ENCODE measurements at places on chromosomes 12 and 14.
A peak's percentile ranks its signal among the peaks of the same experiment; 100 is the strongest.

DNA sequence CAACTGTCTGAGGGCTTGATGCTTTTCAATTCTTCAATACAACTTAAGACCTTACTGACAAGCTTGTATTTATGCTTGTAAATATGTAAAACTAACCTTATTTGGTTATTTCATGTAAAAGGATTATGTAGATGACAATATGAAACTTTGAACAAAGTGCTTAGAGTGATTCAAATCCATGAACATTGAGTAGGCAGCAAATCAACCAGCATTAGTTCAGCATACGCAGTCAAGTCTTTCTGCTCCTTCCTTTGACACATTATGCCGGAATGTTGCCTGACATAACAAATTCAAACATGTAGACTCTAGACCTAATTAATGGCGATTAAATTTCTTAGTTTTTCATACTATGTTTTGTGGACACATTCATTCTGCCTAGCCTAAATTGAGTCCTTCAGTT, 105.2 kb downstream of the FGD4 start:
- DNase-seq, result no peak

DNA sequence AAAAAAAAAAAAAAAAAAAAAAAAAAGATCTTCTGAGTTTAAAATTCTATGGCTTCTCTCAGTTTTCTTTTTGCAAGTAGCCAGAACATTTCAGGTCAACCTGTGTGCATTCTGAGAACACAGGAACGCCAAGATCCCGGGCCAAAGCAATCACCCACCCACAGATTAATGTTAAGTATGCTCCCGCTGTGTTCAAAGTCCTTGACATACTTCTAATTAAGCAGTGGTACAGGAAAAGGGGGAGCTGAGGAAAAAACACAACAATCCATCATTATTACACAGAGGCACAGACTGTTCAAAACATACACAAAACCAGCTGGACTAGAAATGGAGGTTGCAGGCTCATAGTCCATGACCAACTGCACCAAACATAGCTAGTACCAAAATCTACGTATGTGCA, 2.8 kb downstream of the FBXO21 start:
- no peak for DNase-seq

- no peak for DNase-seq
Measured at GRCh38 chr14:39080886-39081285, 22.1 kb downstream of the SEC23A start.

- DNase-seq, result peak; percentile 33
Measured at GRCh38 chr14:80956922-80957321, 1.5 kb downstream of the TSHR start.

DNA sequence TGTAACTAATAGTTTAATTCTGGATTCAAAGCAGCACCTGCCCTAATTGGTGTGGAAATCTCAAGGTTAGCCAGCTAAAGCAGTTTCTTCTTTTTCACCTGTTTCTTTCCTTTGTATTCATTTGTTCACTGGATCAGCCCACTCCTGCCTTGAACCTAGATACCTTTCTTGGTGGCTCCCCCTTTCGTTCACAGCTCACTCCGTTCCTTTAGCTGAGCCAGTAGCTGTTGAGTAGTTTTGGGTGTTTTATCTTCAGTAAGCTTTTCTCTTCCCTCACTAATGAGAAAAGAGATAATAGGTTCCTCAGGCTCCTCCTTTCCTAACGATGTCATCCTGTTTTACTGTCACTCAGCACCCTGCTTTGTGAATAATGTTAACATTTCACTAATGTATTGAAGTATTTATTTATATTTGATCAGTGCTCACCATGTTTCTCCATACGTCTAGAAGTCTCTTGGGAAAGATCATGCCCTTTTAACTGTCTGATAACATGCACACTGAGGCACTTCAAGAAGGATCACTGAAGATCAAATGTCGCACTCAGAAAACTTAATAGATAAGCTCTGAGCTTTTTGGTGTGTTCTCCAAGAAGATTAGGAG, 121.1 kb downstream of the TGFB3 start:
- DNase-seq, result no peak

DNA sequence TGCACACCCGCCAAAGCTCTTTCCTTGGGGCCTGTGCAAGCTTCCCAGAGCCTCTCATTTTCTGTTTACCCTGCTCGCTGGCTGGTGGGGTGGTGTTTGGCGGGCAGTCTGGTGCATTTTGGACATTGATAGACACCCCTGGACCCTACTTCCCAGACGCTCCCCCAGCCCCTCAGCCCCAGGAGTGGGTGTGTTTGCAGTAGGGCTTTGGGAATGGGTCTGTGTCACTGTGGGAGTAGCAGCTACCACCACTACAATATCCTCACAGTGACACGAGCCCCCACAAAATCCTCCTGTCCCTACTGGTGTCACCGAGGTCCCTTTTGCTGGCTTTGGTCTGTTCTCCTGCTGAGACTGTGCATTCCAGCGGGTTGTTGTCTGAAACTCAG, 371.3 kb downstream of the TMEM121 start:
- no peak for DNase-seq

- DNase-seq, result peak; percentile 38
Measured at GRCh38 chr12:55041345-55042055, 21.7 kb downstream of the NEUROD4 start.

- no peak for DNase-seq
Measured at GRCh38 chr12:95815632-95816212, 25.2 kb upstream of the NTN4 start.

GRCh38 chr14:55912344-55912743, 205.9 kb upstream of the PELI2 start:
- DNase-seq, result no peak

DNA sequence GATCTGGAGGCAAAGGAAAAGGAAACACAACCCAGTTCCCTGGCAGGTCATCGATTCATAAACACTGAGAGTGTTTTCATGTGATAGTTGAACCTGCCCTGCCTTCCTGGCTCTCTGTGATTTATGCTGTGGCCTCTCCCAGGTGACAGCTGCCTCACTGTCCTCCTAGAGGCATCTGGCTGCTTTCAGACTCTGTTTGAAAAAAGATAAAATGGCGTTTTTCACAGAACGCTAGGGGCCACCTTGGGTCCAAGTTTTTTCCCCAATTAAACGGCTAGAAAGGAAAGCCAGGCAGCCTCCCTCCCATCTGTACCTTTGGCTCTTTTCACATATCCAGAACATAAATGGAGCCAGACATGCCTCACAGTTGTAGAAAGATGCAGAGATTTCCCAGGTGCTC, 252.6 kb upstream of the CCDC196 start:
- DNase-seq, result no peak

DNA sequence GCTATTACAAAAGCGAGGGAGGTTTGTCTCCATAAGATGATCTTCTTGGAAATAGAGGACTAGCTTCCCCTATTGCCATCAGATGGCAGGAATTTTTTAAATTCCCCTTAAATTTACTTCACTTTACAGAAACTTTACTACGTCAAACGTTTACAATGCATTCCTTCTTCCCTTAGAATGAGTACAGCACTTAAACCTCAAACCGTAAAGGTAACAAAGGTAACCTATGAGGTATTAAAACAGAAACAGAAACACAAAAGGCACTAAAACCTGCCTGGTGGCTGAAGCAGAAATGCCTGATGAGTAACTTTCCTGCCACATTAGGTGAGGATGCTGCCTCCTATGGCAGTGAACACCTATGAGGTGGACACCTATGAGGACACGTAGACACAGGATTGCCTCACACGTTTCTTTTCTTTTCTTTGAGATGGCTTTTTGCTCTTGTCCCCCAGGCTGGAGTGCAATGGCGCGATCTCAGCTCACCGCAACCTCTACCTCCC, 25.0 kb downstream of the DIO2 start:
- DNase-seq, result no peak

DNA sequence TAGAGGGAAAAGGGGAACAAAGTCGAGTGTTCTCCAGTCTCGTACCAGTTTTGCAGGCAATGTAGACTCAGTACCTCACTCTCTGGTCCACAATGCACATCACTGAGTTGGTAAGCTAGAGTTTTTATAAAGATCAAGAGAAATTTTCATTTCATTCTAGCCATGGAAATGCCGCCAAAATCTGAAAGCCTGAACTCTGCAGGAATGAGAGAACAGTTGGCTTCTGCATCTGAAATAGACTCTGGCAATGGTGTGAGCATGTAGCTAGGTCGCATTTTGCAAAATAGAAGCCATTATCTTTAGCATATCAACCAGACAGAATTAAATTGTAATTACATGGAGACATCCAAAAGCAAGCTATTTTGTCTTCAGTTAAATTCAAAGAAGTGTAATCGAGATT, 381.0 kb downstream of the NOVA1 start:
- DNase-seq, result no peak

DNA sequence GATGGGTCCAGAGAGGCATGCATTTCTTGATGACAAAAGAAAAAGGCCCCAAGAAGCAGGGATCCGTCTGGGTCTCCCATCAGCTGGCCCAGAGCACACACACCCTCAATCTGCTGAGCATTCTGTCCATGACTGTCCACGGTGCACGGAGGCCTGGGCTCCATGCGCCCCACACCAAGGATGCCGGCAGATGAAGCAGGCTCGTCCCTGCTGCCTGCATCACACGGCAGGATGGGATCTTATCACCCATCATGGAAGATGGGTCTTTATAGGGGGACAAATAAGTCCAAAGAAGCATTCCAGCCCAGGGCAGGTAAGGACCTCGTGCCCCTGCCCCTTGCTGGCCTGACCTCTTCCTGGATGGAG, 59.7 kb downstream of the PRIMA1 start:
- no peak for DNase-seq

GRCh38 chr14:96895658-96896271, 98.6 kb downstream of the VRK1 start:
- no peak for DNase-seq

- DNase-seq, result no peak
Measured at GRCh38 chr14:52025310-52025709, 36.0 kb downstream of the RTRAF start.

DNA sequence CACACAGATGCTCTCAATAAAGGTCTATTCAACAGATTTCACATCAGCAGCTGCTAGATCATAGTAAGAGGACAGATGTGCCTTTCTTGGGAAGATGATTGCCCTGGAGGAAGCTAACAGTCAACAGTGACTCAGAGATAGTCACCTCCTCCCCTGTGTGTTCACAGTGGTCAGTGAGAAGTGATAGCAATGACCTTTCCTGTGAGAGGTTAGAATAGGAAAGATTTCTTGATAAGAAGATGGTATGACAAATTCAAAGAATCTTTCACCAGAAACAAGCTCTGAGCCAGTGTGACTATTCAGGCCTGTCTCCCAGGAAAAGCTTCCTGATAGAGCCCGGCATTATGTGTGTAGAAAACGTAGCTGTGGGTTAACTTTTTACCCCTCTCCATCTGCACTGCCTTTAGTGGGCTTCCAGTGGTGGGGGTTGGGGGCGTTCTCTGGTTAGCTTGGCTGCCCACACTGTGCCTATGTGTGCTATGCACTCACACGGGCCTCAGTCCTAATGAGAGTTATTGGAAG, 66.4 kb upstream of the ARHGAP5 start:
- DNase-seq, result peak; percentile 5

- DNase-seq, result no peak
Measured at GRCh38 chr12:52243259-52243855, 10.3 kb downstream of the KRT7 start.

- DNase-seq, result no peak
Measured at GRCh38 chr14:28673056-28673455, 93.5 kb upstream of the FOXG1 start.

DNA sequence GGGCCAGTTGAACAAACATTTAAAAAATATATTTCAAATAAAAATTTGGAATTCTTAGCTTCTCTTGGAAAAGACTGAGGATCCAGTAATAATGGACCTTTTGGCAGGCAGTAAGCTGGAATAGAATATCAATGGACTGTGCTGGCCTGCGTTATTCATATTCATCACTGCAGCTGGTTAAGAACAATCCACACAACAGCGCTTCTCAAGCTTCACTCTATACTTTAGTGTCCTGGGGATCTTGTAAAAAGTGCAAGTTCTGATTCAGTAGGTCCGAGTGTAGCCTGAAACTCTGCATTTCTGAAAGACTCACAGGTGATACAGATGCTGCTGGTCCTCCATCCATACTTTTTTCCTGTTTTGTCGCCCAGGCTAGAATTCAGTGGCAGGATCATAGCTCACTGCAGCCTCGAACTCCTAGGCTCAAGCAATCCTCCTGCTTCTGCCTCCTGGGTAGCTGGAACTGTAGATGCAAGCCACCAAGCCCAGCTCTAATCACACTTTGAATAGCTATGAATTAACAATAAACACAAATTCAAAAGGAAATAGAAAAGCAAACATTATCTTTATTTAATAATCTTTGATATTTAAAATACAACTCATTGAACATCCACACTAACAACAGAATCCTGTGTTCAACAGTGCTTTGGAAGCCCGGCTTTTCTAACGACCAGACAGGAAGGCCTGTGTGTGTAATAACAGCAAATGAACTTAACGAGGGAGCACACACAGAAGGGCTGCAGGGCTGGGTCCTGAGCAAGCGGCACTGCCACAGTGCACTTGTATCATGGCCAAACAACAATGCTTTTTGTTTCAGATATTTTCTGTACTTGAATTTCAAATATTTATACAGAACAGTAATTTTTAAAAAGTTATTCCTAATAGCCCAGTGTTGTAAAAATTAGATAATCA, 18.4 kb upstream of the TRIP11 start:
- DNase-seq, result no peak

- DNase-seq, result no peak
Measured at GRCh38 chr14:23182372-23183157, 895 bp downstream of the SLC7A8 start.

DNA sequence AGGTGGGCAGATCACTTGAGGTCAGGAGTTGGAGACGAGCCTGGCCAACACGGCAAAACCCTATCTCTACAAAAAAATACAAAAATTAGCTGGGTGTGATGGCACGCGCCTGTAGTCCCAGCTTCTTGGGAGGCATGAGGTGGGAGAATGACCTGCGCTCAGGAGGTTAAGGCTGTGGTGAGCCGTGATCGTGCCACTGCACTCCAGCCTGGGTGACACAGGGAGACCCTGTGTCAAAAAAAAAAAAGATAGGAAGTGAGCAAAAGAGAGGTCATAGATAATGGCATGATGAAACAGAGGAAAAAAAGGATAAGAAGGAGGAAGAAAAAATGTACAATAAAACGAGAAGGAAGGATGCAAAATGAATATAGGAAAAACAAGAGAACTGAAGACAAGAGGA, 159.5 kb downstream of the ETV6 start:
- no peak for DNase-seq

GRCh38 chr12:43282106-43282505, 269.9 kb downstream of the ADAMTS20 start:
- no peak for DNase-seq

DNA sequence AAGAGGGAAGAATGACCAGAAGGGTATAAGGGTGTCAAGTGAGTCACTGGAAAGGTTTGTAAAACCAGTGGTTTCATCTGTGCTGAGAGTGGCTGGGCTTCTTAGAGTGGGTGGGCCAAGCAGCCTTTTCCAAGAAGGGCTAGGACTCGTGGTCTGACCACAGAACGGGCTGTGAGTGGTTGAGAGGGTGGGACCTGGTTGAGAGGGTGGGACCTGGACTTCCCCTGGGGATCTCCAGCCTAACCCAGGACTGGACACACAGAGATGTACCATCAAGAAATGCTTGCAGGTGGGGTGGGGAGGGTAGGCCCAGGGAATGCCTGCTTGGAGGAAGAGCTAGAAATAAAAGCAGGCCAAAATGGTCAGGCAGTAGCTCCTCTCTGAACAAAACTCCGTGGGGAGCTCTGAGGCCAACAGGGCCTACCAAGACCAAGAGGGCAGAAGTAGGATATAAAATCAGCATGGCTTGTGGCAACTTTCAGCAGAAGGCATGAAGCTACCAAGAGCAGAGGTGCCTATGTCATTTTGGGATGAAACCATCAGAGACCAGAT, 140.5 kb downstream of the FOXN3 start:
- DNase-seq, result peak; percentile 88

GRCh38 chr12:56839915-56840325, 76.8 kb downstream of the HSD17B6 start:
- DNase-seq, result peak; percentile 76

GRCh38 chr12:63047146-63047545, 103.9 kb downstream of the AVPR1A start:
- no peak for DNase-seq

All from suppressor macrophage treated with lipopolysaccharide for 4 hours (primary cell).